Skin of body (tissue), 3 donors: ENCODE measurements at places on chromosomes 13 and 19. TPM values are rescaled to one million over a fixed set of nuclear protein-coding genes. Genes with fewer than 3 reads are reported as not detected.

Gene SPPL2B
- 23.6 TPM for total RNA-seq

Gene CYP4F2
- 0.89 TPM for total RNA-seq

GRCh38 chr13:35481777-35482176 lies 5.3 kb upstream of the MAB21L1 start:
- DNase-seq: no peak

Gene LGI4
- total RNA-seq: 5.7 TPM

- DNase-seq: no peak
Observed at GRCh38 chr13:46667687-46668281, 114.8 kb downstream of the LRCH1 start.
